ENCODE measurements at places on chromosomes 7 and 10. TPM values are rescaled to one million over a fixed set of nuclear protein-coding genes. Genes with fewer than 3 reads are reported as not detected.

The SFTPA1 gene
- not detected for total RNA-seq

The TUBB8 gene
- not detected for total RNA-seq

The PNLIPRP1 gene
- not detected for total RNA-seq

The PNLIP gene
- total RNA-seq = not detected

The FAM200A gene
- 7.3 TPM for total RNA-seq

The ACTR3C gene
- total RNA-seq = 0.13 TPM

The POLR2J3 gene
- total RNA-seq = 34.6 TPM

The VIPR2 gene
- total RNA-seq = 0.07 TPM

The IL2RA gene
- not detected for total RNA-seq

The ZNF503 gene
- total RNA-seq = 19.7 TPM
